ENCODE measurements at places on chromosomes 5 and 9. TPM values are rescaled to one million over a fixed set of nuclear protein-coding genes. Genes with fewer than 3 reads are reported as not detected.

DNA sequence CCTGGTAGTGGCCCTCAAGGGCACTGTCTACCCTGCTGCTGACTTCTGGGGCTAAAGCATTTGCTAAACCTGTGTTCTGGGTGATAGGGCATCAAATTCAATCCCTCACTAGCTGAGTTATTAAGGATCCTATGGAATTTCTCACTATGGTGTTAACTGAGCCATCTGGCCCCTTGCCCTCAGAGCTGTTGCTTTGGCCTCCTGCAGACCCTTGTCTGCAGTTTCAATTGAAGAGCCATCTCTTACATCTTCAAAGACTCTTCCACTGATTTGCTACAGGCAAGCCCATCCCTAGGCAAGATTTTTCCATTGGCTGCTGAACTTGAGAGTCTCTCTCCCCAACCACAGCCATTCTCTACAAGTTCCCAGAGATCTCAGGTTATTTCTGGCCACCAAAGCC, 418.2 kb downstream of the ZNF608 start:
- no peak overlapping the region for H3K27ac ChIP-seq
- H3K4me3 ChIP-seq = no peak overlapping the region
- H3K4me1 ChIP-seq = no peaks in the 10 kb centered on the region
- DNase-seq = no peak
- no peaks in the 10 kb centered on the region for H3K27me3 ChIP-seq

- H3K4me3 ChIP-seq = no peak overlapping the region
- H3K27ac ChIP-seq = no peak overlapping the region
- no peaks in the 10 kb centered on the region for H3K4me1 ChIP-seq
- no peaks in the 10 kb centered on the region for H3K36me3 ChIP-seq
- H3K27me3 ChIP-seq = peaks cover under 1% of the 10 kb centered on the region
Measured at GRCh38 chr5:137370096-137371071, 128.7 kb downstream of the SPOCK1 start.

CER1 gene
- not detected for total RNA-seq

DNA sequence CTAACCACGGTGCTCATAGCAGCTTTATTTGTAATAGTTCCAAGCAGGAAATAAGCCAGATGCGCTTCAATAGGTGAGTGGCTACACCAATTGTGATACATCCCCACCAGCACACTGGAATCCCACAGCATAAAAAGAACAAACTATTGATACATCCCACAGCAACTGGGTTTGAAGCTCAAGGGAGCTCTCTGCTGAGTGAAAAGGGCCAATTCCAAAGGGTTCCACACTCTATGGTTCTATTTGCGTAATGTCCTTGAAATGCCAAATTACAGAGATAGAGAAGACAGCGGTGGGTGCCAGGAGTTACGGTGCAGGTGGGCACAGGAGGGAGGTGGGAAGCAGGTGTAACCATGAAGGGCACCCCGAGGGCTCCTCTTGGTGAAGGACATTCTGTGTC, 155.3 kb upstream of the PPP1R26 start:
- peaks cover under 1% of the 10 kb centered on the region for H3K27me3 ChIP-seq
- H3K27ac ChIP-seq = no peak overlapping the region
- no peaks in the 10 kb centered on the region for H3K36me3 ChIP-seq
- H3K4me1 ChIP-seq = no peaks in the 10 kb centered on the region
- H3K4me3 ChIP-seq = no peak overlapping the region
- DNase-seq = no peak

DNA sequence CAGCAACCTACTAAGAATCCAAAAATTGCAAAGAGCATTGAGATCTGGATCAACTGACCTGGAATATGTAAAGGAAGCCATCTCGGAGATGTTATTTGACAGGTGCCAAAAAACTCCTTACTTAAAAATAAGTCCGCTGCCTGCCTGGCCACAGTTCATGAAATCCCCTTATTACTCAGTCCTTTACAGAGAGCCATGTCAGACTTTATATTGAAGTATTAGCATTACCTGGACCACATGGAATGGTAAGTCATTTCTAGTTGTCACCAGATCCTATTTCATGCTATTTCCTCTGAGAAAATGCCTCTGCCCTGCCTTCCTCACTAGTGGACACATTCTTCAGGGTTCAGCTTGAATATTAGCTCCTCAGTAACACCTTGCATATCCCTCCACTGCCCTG, 115.7 kb downstream of the DEPDC1B start:
- no peaks in the 10 kb centered on the region for H3K36me3 ChIP-seq
- no peaks in the 10 kb centered on the region for H3K4me1 ChIP-seq
- no peak for DNase-seq
- H3K4me3 ChIP-seq = no peak overlapping the region

- no peak overlapping the region for H3K4me3 ChIP-seq
- DNase-seq = no peak
- no peaks in the 10 kb centered on the region for H3K27me3 ChIP-seq
Measured at GRCh38 chr5:171505473-171506043, 86.1 kb downstream of the FGF18 start.

TCF7 gene
- 17.8 TPM for total RNA-seq

GRCh38 chr9:107794259-107794658, 304.7 kb upstream of the KLF4 start:
- no peaks in the 10 kb centered on the region for H3K27me3 ChIP-seq
- DNase-seq = no peak
- no peaks in the 10 kb centered on the region for H3K36me3 ChIP-seq
